Stimulated activated CD4-positive, alpha-beta T cell treated with anti-CD3 and anti-CD28 coated beads, Interleukin-15, amount 100 ng/mL, for 24 hours (primary cell): ENCODE measurements at places on chromosomes 3 and 15.

DNA sequence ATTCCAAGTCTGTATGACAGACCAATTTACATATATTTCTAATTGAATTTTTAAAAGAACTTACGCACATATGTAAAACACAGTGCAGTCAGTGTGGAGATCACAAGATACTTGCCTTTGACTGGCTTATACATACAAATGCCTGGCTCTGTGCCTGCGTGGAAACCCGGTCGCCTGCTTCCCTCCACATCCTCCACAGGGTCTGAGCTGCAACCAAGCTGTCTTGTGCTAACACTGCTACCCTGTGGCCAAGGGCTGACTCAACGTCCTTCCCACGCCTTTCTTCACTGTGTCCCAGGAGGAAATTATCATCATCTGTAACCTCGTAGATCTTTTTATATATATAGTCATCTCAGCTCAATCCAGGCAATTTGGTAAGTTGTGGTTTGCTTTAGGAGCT, 117.0 kb downstream of the WNT7A start:
- DNase-seq: no peak

DNA sequence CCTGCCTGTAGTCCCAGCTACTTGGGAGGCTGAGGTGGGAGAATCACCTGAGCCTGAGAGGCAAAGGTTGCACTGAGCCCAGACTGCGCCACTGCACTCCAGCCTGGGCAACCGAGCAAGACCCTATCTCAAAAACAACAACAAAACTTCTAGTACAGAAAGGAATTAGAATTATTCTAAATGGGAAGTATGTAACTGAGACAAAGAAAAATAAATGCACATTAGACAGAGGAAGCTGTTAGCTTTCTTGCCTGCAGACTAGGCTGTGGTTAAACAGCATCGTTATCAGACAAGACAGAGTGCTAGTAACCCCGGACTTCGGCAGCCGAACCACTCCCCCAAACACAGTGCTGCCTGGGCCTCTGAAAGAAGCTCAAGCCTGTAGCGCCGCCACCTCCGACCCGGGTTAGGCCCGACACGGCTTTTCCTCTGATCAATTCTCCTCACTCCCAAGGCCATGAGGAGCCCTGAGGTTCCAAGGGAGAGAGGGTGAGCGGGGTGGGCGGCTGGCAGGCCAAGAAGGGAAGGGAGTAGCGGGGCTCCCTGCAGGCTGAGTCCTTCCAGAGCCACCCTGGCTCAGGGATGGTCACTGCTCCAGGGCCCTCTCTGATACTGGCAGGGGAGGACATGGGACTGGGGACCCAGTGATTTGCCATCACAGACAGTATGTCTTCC, 44.8 kb upstream of the MUC4 start:
- no peak for DNase-seq

- peak; percentile 87 for DNase-seq
Measured at GRCh38 chr3:25648107-25648535, 16.6 kb downstream of the TOP2B start.

DNA sequence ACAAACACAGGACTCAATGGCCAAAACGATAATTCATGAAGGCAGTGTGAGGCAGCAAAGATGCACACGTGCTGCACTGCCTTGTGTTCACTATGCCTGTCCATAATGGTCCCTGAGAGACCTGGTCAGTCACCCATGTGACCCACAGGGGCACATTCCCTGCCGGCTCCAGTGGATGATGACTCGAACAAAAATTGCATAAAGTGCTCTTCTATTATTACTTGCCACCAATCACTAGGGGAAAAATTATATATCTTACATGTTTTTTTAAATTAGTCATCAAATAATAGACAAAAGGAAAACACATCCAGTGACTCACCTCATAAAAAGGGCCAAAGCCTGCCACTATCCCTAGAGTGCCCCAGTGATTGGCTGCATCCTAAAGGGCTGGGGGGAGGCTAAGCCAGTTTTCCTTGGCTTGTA, 47.5 kb downstream of the UBP1 start:
- no peak for DNase-seq

GRCh38 chr3:69016102-69016501, 2.6 kb upstream of the EOGT start:
- no peak for DNase-seq

- no peak for DNase-seq
Measured at GRCh38 chr15:40256638-40257235, 17.9 kb downstream of the PAK6 start.

DNA sequence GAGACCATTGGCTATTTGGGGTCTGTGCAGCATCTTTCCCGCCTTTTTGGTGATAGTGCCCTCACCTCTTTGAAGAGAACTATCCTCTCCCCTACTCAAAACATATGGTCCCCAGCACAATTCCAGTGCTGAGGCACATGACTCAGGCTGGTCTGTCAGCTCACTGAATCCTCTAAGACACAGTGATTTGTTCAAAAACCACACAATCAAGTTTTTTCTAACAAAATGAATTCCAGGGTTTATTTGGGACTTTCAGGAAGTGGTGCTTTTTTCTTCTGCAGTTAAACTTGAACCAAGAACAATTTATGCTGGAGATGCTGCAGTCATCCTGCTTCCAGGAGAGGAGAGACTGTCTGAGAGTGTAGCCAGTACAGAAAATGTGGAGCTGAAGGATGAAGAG, 142.5 kb upstream of the LMCD1 start:
- no peak for DNase-seq

DNA sequence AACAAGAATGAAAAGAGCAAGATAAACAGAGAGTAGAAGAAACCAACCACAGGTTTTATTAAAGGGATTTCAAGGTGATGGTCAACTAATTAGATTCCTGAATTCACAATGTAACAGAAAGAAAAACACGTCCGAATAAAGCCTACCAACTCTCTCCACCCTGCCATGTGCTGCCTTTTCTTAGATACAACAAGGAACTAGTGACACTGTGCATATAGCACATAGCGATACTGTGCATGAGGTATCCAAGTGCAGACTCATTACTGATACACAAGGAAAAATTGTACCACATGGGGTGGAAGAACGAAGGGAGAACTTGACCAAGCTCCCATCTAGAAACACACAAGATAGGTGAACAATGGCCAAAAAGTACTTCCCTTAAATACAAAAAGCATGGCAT, 154.6 kb downstream of the MAGI1 start:
- DNase-seq: no peak

DNA sequence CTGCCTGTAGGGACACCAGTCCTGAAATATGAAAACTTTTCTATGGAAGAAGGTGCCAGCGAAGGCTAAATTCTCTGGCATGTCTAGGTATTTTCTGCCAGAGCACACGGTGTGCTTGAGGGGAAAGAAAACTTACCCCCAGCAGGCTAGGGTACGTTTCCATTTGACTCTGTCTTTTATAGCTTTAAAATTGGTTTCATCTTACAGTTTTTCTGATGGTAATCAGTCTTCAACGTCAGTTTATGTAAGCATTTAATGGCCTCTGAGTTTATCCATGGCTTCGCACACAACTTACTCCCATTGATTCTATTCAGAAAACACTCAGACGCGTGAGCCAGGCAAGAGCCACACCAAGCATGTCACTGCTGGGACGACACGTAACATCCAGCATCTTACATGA, 249.7 kb downstream of the ADAMTS17 start:
- DNase-seq: no peak

DNA sequence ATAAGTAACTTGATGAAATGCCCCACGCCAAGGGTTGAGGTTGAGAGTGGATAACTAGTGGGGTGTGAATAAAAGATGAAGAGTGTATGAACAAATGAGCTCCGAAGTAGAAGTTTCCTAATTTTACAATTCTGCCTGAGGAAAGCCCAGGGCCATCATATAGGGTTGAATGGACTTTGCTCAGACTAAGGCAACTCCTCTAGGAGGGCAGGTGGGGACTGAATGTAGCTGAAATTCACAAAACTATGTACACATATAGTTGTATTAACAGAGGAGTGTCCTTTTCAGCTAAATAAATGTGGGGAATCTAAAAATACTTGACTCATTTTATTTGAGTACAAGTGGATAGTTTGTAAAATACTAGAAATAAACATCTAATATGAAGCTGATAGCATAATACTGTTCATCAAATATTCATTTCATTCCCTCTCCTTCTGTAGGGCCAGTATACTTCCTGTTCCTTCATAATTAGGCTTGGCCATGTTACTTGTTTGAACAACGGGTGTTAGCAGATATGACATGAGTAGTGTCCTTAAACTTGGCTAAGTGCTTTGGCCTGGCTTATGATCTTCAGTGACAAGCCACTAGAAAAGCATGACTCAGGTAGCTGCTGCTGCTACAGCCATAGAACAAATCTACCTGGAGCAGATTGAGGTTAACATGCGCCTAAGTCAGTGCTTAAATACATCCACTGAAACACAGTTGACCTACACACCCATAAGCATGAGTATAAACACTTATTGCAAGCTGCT, 26.5 kb downstream of the PLSCR1 start:
- no peak for DNase-seq

GRCh38 chr3:151775314-151776258, 38.3 kb upstream of the AADAC start:
- no peak for DNase-seq

DNA sequence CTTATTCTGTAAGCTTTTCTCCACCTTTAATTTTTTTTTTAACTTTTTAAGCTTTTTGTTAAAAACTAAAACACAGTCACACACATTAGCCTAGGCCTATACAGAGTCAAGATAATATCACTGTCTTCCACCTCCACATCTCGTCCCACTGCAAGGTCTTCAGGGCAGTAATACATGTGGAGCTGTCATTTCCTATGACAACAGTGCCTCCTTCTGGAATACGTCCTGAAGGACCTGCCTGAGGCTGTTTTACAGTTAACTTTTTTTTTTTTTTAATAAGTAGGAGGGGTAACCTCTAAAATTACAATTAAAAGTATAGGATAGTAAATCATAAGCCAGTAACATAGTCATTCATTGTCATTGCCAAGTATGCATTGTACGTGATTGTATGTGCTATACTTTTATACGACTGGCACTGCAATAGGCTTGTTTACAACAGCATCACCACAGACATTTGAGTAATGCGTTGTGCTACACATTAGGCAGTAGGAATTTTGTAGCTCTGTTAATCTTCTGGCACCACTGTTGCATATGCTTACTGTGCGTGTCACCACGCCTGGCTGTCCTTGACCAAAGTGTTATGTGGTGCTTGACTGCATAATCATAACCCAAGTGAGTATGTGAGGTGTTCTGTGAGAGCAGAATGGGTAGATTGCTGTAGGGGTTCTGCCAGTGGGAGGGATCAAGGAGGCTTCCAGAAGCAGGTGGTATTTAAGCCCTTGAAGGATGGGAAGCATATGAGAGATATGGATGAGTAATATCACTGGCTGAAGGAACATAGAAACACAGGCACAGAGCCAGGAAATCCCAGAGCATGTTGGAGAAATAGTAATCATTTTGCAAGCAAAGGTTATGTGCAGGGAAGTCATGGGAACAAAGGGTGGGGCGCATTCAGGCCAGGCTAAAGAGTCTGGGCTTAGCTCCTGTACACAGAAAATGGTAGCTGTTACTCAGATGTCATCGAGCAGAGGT, 18.3 kb downstream of the FBXO22 start:
- peak; percentile 10 for DNase-seq

GRCh38 chr3:11932636-11933035, 71.6 kb upstream of the SYN2 start:
- no peak for DNase-seq

GRCh38 chr15:74304431-74304830, 63.0 kb downstream of the CYP11A1 start:
- DNase-seq: no peak

DNA sequence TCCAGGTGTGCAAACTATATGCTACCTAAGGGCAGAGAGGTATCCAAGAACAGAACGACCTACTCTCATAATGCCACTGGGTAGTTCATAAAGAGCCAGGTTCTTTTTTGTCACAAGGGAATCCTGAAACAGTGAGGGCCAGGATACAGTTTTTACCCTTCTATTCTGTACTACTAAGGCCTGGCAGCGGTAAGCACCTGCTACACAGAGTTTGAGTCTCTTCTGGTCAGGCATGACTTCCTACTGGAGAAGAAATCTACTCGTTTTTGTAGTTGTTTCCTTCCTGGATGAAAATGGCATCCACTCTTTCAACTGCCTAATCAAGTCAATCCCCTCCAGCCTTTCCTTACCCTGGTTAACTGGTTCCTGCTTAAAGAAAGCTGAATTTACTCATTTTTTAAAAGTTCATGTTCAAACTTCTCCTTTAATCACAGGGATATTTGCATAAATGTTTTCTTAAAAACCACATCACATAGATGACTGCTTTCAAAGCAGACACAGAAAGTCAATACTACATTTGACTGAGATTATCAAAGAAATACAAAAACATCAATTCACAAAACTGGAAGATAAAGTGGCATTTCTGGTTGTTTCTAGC, 40.0 kb downstream of the MAP4 start:
- no peak for DNase-seq

- DNase-seq: no peak
Measured at GRCh38 chr3:146115619-146116018, 45.4 kb downstream of the PLOD2 start.
